ENCODE measurements at places on chromosomes 2 and 18.
A peak's percentile ranks its signal among the peaks of the same experiment; 100 is the strongest.

- DNase-seq: no peak
These were observed 71.4 kb upstream of the CELF4 start for GRCh38 chr18:37636831-37637477.

- no peak for DNase-seq
These were observed 35.6 kb downstream of the WIPF1 start for GRCh38 chr2:174561972-174562370.

DNA sequence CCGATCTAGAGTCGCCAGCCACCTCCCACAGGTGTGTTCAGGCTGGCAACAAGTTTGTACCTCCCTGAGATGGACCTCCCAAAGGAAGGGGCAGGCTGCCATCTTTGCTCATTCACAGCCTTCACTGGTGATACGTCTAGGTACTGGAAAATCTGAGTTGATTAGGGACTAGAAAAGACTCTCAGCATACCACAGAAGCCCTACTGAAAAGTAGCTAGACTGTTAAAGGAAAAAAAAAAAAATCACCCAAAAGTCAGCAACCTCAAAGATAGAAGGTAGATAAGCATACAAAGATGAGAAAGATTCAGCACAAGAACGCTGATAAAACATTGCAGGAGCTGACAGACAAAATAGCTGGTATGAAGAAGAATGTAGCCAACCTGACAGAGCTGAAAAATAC lies 128.6 kb upstream of the WDR75 start:
- DNase-seq: no peak

- no peak for DNase-seq
These were observed 121.5 kb upstream of the SP3 start for GRCh38 chr2:174086708-174087107.

GRCh38 chr2:52115750-52116149 lies 1083.8 kb upstream of the NRXN1 start:
- DNase-seq: no peak

GRCh38 chr2:62576276-62576939 lies 70.4 kb upstream of the TMEM17 start:
- DNase-seq: no peak

- peak; percentile 48 for DNase-seq
These were observed 21.8 kb downstream of the ATG4B start for GRCh38 chr2:241659150-241659739.
